ENCODE measurements at places on chromosomes 1 and 21. TPM values are rescaled to one million over a fixed set of nuclear protein-coding genes. Genes with fewer than 3 reads are reported as not detected.

- DNase-seq = no peak
Observed at GRCh38 chr1:201336711-201337450, 40.6 kb downstream of the TNNT2 start.

DNA sequence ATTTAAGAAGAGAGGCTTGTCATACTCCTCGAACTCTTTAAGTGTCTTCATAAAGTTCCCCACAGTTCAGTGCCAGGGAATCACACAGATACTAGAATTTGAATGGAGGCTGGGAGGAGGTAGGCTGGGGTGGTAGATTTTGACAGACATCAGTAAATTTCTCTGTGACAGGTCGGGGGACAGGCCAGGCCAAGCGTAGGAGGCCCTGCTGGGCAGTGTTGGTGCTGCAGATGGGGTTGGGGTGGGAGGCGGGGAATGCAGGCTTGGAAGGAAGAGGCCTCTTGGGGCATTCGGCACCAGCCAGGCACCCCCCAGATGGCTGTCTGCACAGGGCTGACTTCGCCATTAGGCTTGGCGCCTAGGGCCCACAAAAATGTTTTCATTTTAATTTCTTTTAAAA is 84.0 kb downstream of the MAN1C1 start:
- DNase-seq = no peak

- DNase-seq = no peak
Observed at GRCh38 chr1:46137916-46138315, 5.5 kb upstream of the PIK3R3 start.

RHCE gene
- 0.29 TPM for total RNA-seq

DNA sequence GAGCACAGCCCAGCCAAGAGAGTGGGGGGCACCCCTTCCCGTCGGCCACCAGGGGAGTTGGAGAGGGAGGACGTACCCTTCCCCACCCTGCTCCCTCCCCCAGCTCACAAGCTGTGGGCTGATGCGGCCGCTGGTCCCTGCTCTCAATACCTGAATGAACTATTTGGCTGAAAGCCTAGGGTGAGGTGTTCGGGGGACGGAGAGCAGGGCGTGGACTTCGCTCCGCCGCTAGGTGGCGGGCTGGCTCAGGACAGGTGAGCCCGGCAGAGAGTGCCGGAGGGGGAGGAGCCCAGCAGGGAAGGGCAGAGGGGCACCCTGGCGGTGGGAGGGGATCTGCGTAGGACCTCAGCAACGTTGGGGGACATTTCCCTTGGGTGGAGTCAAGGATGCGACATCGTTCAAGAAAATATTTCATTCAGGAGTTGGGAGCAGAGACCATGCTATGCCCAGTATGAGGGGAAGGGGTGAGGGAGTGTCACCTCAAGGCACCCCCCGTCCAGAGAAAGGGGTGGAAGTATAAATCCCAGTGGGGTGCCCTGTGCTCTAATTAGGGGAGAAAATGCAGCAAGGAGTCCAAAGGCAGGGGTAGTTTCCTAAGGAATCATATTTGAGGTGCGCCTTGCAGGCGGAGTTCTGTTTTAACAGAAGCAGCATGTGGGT is 12.0 kb upstream of the RHBG start:
- DNase-seq = peak; percentile 66

DNA sequence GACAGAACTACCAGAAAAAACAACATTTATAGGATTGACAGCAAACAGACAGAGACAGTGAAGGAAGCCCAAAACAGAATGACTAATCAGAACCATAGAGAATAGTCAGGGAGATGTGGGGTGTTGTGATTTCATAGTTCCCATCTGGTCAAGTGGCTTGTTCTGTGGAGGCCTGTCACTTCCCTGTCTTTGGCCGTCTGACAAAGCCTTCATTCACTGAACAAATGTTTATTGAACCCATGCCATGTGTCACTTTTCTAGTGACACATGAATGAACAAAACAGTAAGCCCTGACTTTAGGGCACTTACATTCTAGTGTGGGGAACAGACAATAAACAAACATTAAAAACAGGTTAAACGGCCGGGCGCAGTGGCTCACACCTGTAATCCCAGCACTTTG is 3.2 kb upstream of the SRRM1 start:
- DNase-seq = no peak

TRIM45 gene
- total RNA-seq = 0.60 TPM

SLAMF8 gene
- 2.1 TPM for total RNA-seq

SIM2 gene
- total RNA-seq = not detected

DNA sequence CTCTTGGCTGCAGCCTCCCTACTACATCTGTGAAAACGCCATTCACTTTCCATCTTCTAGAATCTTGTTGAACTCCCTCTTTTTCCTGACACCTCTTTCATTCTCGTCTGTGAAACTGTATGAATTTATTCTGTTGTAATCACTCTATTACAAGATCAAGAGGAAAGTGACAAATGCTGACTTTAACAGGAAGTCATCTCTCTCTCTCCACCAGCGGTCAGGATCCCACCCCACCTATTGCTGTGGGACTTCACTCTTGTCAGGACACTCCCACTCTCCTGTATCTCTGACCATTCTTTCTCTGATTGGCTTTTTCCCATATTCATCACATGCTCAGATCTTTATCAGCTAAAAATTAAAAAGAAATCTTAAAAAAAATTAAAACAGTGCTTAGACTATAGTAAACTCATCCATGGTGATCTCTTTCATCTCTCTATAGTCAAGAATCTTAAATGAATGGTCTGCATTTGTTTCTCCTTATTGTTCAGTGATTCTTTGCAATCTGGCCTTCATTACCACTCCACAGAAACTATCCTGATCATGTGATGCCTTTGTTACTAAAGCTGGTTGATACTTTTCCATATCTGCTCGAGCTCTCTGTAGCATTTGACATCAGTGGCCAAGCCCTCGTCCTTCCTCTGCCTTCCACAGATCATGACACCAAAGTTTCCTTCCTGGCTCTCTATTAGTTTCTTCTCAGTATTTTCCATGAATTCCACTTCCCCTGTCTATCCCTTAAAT is 113.6 kb downstream of the UCHL5 start:
- no peak for DNase-seq

- no peak for DNase-seq
Observed at GRCh38 chr1:115068826-115069585, 20.3 kb downstream of the TSPAN2 start.

LCE2B gene
- not detected for total RNA-seq

GRCh38 chr1:162178432-162178831 is 108.9 kb downstream of the NOS1AP start:
- DNase-seq = no peak

SPATA46 gene
- total RNA-seq = not detected

DNA sequence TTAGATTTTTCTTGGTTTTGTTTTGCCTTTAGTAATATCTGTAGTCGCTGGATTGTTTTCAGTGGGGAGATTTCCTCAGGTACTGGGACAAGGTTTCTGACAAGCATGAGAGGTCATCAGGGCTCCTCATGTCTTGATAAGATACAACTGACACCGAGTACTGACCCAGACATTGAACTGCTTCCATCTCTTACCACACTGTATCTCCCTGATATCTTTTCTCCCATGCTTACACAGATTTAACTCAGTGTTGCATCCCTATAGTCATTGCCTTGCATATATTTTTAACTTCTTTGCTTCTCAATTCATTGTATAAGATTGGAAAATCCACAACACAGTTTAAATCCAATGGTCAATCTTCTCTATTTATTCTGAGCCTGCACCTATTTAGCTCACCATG is 12.4 kb upstream of the CYB5R1 start:
- no peak for DNase-seq

NBPF20 gene
- total RNA-seq = 0.76 TPM

KRTAP19-3 gene
- not detected for total RNA-seq

- no peak for DNase-seq
Observed at GRCh38 chr1:236465231-236465958, 58.4 kb upstream of the LGALS8 start.

DNA sequence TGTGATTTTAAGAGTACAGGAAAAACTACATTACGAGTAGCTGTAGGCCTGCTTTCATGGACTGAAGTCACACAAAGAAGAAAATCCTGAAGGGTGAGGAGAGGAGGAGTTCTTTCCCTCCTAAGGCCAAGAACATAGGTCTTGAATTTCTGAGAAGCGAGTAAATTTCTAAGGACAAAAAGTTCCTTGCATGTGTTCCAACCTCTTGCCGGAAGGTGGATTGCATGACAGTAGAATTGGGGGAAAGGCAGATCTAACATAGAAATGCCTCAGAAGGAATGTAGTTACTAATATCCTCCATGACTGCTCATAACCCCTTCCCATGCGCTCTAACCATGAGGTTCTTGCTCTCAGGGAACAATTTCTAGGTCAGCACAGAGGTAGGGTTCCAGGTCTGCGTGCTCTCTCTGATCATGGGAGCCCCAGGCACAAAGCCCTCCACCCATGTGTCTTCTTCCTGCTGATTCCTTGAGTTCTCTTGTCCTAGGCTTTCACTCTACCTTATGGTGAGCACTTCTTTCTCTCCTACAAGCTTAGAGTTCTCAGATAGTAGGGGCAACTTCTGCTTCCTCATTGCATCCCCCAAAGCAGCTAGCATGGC is 13.7 kb downstream of the CD2 start:
- DNase-seq = no peak

PTGER3 gene
- not detected for total RNA-seq

GRCh38 chr1:153608089-153608682 is 4.8 kb downstream of the S100A16 start:
- DNase-seq = no peak

TMEM82 gene
- total RNA-seq = not detected

DNA sequence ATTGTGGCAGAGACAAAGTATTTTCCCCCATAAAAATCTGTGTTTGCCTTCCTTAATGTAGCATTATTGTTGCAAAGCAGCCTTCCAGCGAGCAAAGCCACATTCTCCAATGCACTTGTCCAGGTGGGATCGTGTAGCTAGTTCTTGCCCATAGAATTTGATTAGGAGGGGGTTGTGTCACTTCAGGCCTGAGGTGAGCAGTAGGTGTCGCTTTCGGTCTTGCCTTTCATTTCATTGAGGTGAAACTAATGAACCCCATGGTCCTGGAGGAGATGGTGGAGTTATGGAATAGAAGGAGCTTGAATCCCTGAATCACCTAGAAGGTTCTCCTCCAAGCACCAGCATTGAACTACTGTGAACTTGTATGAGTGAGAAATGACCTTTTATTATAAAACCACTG is 318.9 kb upstream of the PBX1 start:
- DNase-seq = no peak

HES2 gene
- not detected for total RNA-seq

RNU1-2 gene
- 874 TPM for total RNA-seq

DNA sequence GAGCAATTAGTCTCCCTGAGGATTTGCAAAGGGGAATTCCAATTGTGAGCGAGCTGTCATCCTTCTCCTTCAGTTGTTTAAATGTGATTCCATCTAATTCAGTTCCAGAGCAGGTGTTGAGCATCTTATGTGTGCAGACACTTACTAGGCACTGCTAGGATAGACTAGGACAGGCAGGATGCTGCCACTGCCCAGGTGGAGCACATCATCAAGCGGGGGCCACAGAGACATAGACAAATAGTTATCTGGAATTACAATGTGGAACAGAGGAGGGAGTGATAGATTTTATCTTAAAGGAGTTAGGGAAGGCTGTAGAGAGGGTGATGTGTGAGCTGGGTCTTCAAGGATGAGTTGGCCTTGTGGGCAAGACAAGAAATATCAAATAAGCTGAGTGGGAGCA is 55.9 kb downstream of the CDC7 start:
- no peak for DNase-seq

GRCh38 chr1:244327533-244327932 is 124.2 kb downstream of the ADSS2 start:
- DNase-seq = no peak

DCST2 gene
- total RNA-seq = 0.20 TPM

GRCh38 chr1:160558660-160559380 is 20.5 kb downstream of the CD84 start:
- DNase-seq = no peak

DNA sequence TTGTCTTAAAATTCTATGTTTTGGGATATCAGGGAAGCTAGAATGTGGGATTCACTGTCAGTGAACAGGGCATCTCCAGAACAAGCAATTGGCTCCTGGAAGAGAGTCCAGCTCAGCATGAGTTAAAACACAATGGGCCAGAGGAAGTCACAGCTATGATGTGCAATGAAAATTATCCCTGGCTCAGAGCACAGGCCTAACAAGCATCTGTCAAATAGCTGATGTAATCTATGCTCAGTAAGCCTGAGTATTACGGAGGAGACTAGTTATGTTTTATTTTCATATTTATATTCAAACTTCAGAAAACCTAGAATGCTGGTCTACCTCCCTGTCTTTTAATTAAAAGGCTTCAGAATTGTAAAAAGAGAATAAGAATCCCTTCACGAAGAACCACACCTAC is 41.6 kb downstream of the PARP1 start:
- no peak for DNase-seq

DNA sequence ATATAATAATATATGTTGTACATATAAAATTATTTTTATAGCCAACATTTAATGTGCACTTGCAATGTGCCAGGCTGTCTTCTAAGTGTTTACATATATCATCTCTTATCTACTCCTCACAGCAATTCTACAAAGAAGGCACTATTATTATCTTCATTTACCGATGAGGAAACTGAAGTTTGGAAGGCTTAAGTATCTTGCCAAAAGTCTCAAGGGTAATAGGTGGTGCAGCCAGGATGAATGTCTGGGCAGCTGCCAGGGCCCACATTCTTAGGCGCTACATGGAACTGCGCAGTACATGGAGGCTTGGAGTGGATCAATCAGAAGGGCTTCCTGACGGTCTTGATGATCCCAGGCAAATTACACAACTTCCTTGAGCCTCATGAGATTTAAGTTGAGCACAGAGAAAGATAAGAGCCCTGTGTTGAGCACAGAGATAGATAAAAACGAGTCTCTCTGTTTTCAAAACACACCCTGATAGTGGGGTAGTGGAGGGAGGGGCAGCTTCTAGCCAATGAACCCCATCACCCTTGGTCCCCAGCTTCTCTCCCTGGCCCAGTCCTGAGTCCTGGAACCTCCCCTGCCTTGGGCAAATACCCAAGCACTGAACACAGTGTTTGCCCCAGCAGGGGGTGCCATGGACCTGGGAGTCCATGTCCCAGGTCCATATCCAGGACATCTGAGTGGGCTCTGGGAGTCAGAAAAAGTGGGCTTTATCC is 9.2 kb downstream of the POU3F1 start:
- peak; percentile 12 for DNase-seq

- no peak for DNase-seq
Observed at GRCh38 chr1:224724566-224724965, 108.4 kb downstream of the CNIH3 start.

DNA sequence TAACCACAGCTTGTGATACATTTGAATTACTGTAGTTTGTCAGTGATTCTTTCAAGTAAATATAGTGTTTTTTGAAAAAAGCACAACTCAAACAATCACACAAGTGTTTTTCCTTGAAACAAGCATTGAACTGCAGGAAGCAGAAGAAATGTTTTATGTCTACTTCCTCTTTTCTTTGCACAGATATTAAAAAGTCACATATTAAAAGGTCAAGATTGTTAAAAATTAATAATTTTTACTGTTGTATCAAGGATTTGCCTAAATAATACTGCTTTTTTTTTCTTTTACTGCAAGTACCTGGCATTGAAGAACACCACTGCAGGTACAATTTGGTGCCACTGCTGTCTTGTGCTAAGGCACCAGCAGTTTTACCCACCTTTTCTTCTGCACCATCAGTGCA is 214.2 kb upstream of the C1orf105 start:
- no peak for DNase-seq

All from activated naive CD8-positive, alpha-beta T cell treated with anti-CD3 and anti-CD28 coated beads for 36 hours (primary cell).